ENCODE measurements at places on chromosomes 16 and 17.

- DNase-seq, result no peak
Observed at GRCh38 chr16:59540621-59541020, 806.5 kb upstream of the GOT2 start.

DNA sequence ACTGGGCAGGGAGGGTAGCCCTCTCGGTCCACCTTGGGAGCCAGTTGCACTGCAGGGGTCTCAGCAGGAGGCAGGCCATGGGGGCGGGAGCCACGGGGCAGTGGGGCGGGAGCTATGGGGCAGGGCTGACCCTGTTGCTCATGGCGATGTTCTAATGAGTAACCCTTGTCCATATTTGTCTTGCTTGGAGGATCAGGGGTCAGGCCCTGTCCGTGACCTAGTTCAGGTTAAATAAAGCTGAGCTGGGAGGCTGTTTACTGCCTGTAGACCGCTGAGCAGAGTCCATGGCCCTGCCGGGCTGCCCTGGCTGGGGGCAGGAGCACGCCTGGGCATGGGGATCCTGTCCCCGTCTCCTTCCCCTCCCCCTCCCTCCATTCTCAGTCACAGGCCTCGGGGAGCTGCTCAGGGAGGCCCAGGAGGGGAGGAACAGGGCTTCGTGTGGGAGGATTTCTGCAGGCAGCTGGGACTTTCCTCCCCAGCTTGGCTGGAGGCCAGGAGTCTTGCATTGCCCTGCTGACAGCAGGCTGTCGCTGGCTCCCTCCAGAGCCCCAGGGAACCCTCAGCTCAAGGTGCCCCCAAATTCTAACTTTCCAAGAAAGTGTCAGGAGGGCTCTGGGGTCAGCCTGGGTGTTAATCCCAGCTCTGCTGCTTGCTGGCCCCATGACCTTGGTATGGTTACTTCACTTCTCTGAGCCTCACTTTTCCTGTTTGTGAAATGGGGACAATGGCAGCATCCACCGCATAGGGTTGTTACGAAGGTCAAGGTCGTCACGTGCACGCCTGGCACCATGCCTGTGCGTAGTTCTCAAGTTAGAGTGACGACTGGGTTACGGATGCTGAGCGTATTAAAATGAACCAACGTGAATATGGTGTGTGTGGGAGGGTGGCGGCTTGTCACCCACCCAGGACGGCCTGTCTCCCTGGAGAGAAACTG, 6.1 kb upstream of the SERPINF2 start:
- DNase-seq, result no peak

DNA sequence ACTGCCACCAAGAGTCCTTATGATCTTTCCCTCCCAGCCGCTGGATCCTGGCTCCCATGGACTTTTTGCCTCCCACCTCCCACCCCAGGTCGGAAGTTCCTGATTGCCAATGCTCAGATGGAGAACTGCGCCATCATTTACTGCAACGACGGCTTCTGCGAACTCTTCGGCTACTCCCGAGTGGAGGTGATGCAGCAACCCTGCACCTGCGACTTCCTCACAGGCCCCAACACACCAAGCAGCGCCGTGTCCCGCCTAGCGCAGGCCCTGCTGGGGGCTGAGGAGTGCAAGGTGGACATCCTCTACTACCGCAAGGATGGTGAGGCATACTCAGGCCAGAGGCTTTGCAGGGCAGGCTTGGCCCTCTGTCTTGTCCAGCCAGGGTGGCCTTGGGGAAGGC, 893 bp downstream of the KCNH6 start:
- DNase-seq, result no peak

DNA sequence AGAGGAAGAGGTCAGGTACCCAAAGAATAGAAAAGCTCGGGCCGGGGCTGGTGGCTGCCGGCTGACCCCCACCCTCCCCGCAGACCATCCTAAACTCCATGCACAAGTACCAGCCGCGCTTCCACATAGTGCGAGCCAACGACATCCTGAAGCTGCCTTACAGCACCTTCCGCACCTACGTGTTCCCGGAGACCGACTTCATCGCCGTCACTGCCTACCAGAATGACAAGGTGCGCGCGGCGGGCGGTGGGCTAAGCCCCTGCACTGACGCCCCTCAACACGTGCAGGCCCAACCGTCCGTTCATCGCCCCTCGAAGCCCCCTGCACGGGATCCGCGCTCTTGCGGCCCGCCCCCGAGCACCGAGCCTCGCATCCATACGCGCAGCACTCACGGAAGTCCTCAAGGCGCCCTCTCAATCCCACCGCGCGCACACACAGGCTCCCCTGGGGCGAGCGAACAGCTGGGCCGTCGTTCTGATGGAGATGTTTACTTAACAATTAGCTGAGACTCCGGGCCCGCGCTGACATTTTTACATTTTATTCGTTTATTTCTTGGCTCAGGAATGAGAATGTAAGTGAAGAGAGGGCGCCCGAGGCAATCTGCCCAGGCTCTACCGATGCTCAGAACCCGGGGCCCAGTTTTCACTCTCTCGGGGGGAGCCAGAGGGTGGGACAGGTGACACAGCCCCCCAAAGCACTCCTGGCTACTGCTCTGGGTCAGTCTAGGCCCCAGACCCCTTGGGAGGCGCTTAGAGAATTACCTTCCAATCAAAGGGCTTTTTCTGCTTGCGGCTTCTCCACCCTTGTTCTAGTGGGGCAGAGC, 3.5 kb downstream of the TBX2 start:
- no peak for DNase-seq

- no peak for DNase-seq
Observed at GRCh38 chr17:40491486-40491885, 9.9 kb downstream of the TNS4 start.

Measured in foreskin melanocyte (primary cell).